ENCODE measurements at places on chromosomes 7 and 10. TPM values are rescaled to one million over a fixed set of nuclear protein-coding genes. Genes with fewer than 3 reads are reported as not detected.

- DNase-seq, result no peak
Observed at GRCh38 chr7:607938-608337, 88.3 kb upstream of the PDGFA start.

GRCh38 chr7:64879800-64880199, 23.3 kb upstream of the ZNF273 start:
- DNase-seq, result no peak

HMX3 gene
- 0.51 TPM for polyA plus RNA-seq

- DNase-seq, result no peak
Observed at GRCh38 chr10:42959833-42960232, 117.0 kb upstream of the RET start.

EN2 gene
- polyA plus RNA-seq, result not detected

DKK1 gene
- 0.40 TPM for polyA plus RNA-seq

- DNase-seq, result no peak
Observed at GRCh38 chr7:115122388-115122787, 200.5 kb downstream of the MDFIC start.

DNA sequence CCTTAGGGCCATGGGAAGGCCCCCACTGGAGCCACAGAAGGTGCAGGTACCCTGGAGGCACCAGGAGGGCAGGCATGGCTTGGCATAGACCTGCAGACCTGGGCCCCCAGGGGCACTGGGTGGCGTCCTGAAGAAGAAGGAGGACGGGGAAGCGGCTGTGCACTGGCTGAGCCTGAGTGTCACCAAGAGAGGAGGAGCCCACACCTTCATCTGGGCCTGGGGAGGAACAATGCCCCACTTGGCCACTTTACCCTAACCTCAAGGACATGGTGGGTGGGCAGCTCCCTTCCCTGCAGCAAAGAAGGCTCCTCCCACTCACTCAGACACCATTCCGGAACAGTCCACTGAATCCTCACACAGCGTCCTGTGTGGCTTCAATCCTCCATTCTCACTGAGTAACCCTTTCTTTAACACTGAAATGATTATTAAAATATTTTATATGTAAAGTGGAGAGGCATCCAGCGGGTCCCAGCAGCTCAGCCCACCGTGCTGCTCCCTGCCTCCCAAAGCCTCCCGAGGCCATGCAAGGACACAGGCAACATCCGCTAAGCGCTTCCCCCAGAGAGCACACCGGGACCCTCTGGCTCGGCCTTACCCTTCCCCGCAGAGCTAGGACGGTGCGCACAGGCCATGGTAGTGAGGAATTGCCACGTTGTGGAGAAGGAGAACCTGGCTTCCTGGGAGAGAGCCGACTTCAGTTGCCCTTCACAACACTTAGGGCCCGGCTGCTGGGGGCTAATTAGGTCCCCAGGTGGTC, 516.7 kb upstream of the MGMT start:
- no peak for DNase-seq

DNA sequence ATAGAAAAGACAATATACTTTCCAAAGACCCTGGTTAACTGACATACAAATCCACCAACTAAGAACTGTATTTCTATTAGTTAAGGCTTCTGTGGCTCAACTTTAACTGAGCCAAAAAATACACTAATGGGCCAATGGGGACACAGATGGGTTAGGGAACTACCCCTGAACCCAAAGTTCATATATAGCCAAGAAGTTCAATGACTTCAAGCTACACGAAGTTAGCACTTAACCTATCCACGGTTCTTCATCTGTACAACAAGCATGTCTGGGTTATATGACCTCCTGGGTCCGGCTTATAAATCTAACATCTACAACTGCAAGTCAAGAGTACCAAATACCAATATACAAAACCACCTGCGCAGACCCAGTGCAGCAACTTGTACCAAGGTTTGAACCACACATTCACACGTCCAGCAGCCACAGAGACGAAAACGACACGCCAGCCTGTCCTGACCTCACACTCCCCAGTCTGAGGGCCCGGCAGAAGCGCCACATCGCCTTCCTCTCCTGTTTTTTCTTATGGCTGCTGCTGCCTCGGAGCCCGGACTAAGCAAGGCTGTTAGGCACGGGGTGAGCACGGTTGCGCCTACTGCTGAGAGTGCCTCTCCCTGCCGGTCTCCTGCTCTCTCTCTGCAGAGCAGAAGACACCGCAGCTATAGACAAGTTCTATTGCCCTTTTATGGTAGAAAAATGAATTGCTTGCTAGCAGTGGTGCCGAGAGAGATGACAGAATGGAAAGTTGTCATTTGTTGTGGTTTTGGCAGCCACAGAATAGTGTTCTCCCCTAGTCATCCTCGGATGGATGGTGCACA, 86.3 kb downstream of the RNF216 start:
- peak; percentile 31 for DNase-seq

FAM237B gene
- polyA plus RNA-seq, result not detected

- DNase-seq, result no peak
Observed at GRCh38 chr10:119403921-119404320, 138.6 kb downstream of the RGS10 start.

Data from small intestine (tissue), 16 donors.